HepG2 (cell line): ENCODE measurements at places on chromosomes 1 and 21.

- DNase-seq: no peak
Measured at GRCh38 chr21:17340081-17340480, 172.8 kb upstream of the CXADR start.

- no peak for DNase-seq
Measured at GRCh38 chr1:156652131-156652991, 10.4 kb downstream of the BCAN start.

GRCh38 chr1:38990386-38990737 is 714 bp upstream of the AKIRIN1 start:
- no peak for DNase-seq

DNA sequence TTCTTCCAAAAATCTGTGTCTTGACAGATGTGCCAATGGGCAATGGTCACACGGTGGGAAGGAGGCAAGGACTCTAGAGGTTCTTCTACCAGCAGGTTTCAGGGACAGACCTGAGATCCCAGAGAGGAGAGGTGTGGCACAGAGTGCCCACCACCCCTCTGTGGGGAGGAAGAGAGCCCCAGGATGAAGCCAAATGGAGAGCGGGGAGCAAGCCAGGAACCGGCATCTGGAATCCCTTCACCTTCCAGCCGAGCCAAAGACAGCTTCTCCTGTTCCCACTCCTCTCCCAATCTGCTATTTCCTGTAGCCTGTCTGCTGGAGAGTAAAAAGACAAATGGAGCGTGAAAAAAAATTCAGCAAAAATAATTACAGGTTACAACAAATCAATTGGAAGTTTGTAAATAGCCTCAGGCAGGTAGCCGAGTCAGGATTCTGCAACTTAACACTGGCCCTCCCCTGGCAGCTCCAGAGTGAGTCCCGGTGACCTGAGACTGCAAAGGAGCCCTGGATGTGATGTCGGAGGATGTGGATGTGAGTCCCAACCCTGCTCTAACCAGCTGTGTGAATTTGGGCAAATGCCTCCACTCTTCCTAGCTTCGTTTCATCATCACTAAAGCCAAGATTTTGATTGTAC is 45.4 kb upstream of the LRRN2 start:
- no peak for DNase-seq

DNA sequence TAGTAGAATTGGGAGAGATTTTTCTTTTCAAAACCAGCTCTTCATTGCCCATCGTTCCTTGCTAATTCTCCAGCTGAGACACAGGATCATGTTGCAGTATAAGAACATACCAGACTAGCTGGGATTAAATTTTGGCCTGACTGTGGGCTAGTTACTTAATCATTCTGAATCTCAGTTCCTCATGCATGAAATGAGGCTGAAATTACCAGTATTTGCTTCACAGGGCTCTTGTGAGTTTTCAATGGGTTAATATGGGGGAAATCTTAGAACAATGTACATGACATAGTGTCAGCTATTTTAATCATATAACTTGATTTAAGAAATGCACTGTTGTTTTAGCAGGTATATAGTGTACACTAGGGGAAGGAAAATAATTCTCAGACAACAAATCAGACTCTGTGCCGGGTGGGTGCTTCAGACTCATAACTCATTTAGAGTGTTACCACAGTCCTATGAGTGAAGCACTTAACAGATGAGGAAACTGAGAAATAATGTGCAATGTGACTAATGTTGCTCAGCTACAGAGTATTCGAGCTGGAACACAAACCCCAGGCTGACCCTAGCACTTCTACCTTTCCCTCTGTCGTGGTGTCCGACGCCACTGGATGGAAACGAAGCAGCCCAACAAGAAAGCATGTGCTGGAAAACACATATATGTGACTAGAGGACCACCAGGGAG is 137.6 kb upstream of the SGIP1 start:
- no peak for DNase-seq

DNA sequence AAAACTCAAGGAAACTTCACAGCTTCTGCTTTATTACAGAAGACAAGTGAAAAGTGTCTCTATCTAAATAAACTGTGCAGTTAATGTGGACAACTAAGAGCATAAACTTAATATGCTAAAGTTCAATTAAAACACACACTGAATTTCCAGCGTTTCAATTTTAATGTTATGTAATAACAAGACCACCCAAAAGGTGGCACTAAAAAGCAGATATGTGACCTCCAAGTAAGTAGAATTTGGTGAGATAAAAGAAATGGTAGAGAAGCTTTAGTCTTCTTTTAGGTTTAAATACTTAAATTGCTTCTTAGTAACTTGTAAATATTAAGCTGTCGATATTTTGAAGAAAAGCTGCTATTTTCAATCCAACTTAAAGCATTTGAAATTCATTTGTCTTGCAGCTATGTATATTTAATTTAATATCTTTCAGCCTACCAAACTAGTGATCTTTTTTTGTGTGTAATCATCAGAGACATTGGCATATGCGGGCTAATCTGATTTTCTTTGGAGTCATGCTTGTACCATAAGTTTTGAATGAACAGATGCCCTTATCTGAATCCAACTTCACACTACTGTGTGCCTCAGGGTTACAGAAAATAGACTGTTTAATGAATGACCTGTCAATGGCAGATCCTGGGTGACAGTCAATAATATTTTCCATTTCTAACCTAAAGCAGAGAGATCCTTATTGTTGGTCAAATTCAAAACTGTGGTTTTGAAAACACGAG is 36.5 kb upstream of the ADAMTS1 start:
- DNase-seq: no peak

DNA sequence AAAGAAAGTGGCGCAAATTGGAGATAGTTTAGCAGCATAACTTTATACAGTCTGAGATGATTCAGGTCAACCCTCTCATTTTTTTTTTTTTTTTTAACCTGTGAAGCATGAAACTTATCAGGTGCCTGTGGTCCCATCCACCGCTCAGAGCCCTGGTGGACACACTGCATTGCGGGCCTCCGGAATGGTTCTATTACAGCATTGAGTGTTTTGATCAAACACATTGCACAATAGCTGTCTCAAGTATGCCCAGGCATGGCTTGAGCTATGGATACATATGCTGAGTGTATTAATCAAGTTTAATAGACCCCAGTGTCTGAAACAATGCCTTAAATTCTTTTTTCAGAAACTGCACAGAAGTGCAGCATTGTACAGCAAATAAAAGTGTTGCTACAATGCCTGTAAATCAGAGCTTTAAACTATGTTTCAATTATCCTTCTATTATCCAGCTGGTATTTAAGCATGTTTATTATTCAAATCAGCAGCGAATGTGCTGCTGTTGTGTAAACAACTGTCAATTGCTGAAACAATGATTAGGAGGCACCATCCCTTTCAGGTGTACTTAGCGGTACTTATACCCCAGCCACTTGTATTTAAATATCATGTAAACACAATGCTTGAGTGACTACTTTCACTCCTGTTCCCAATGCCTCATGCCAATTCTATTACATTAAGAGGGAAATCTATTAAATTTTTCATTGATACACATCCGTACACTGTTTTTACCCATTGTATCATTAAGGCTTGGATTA is 456.6 kb downstream of the RPS6KC1 start:
- DNase-seq: peak; percentile 13

DNA sequence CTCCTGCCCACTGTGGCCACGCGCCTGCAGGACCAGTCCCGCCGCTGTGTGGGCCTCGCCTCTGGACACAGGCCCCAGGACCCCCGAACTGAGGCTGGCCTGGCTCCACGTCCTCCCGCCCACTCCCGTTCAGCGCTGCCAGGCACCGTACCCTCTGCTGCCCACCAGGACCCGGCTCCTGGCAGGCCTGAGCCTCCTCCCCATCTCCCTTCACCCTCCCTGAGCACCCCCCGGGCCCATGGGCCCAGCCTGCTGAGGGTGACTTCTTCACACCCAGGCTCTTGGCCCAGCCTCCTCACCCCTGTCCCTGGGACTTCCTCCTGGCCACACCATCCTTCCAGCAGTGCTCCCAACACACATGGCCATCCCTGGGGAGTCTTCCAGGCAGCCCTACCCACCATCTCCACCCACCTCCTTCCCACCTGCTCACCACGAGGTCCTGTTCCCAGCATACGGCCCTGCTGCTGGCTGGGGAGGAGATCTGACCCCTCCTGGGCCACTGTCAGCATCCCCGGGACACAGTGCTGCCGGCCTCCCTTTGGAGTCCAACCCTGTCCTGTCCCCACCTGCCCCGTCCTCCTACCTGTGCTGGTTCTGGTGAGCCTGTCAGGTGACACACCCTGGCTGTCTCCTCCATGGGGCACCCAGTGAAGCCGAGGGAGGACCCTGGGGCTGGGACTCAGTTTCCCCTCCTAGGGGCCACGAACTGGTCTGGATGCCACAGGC is 53.7 kb downstream of the SLX9 start:
- no peak for DNase-seq

DNA sequence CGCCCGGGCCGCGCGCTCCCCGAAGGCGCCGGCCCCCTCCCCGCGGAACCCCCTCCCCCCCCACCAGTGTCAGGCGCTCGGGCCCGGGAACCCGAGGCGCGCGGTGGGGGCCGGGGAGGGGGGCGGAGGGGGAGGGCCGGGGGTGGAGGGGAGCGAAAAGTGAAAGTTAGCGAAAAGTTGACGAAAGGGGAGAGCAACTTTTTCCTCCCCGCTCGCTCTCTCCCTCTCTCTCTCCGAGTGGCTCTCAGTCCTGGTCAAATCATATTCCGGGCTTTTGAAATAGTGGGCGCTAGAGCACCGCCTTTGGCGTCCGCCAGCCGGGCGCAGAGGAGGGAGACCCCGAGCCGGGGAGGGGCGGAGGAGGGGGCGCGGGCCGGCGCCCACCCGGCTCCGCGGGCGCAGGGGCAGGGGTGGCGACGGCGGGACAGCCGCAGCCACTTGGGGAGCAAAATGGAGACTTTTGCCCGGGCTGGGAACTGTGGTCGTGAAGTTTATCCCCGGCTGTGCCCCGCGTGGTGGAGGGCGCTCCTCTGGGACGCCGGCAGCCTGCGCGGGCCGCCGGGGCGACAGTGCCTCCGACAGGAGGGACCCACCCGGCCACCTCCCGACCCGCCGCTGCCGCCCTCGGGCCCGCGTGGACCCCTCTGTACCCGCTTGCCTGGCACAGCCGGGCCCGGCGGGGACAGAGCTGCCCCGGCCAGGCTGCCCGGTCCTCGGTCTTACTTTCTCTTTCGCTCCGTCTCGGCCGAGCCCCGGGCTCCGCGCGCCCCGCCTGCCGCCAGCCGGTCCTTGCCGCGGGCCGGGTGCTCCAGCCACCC is 697 bp downstream of the PRDM16 start:
- DNase-seq: peak; percentile 64

- no peak for DNase-seq
Measured at GRCh38 chr1:112877750-112878149, 78.2 kb downstream of the SLC16A1 start.

- DNase-seq: no peak
Measured at GRCh38 chr1:50458507-50458906, 35.3 kb upstream of the DMRTA2 start.

GRCh38 chr1:185533596-185533995 is 200.6 kb upstream of the HMCN1 start:
- no peak for DNase-seq

GRCh38 chr1:193325042-193325441 is 138.6 kb upstream of the B3GALT2 start:
- DNase-seq: no peak

GRCh38 chr1:99579691-99580172 is 66.2 kb upstream of the PALMD start:
- peak; percentile 52 for DNase-seq

GRCh38 chr1:86502721-86503405 is 34.1 kb downstream of the CLCA1 start:
- peak; percentile 6 for DNase-seq

GRCh38 chr1:6732942-6733341 is 31.3 kb upstream of the DNAJC11 start:
- no peak for DNase-seq

DNA sequence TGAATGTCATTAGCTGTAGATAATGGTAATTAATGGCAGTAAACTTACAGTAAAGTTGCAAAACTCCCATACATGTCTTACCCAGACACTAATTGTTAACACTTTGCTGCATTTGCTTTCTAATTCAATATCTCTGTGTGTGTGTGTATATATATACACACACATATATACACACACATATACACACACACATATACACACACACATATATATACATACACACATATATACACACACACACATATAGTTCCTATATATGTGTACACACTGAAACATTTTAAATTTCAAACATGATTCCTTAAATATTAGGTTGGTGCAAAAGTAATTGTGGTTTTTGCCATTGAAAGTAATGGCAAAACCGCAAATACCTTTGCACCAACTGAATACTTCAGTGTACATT is 3.7 kb upstream of the EPHX1 start:
- no peak for DNase-seq

DNA sequence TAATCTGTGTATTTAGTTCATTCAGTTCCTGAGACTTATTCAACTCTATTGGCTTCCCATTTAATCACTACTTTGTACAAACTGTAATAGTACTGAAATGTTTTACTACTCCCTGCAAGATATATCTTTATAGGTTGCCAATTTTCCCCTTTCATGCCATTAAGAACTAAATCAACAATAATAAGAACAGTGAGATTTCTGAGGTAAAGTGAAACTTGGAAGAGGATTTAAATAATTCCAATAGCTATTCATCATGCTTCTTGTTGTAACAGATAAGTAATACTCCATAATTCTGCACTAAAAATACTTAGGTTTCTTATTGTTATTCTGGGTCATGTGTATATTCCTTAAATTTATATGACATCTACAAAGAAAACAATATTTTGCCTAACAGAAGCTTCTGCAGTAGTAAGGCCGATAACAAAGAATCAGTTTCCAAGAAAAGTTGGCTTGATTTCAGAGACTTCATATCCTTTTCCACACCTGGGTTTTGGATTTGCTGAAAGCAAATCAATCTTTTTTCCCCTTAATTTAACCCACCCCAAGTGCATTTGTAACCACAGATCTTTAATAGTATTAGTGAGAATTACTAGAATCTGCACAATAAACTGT is 258.3 kb downstream of the FAF1 start:
- no peak for DNase-seq

DNA sequence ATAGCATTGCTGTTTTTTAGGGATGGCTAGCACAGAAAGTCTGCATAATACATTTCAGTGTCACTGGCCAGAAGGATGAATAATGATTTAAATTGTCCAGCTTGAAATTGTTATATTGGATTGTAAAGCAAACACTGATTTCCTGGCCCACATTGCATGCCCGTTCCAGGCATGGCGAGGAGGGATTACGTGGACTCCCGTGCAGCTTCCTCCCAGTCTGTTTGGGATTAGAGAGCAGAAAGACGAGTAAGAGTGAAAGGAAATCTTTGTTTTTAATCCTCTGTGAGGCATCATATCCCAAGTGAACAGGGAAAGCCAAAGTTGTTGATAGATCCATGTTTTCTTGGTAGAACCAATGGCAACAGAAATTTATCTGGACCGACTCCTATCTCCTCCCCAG is 8.4 kb downstream of the TRIM58 start:
- DNase-seq: no peak
